ENCODE measurements at places on chromosomes 4 and X.

DNA sequence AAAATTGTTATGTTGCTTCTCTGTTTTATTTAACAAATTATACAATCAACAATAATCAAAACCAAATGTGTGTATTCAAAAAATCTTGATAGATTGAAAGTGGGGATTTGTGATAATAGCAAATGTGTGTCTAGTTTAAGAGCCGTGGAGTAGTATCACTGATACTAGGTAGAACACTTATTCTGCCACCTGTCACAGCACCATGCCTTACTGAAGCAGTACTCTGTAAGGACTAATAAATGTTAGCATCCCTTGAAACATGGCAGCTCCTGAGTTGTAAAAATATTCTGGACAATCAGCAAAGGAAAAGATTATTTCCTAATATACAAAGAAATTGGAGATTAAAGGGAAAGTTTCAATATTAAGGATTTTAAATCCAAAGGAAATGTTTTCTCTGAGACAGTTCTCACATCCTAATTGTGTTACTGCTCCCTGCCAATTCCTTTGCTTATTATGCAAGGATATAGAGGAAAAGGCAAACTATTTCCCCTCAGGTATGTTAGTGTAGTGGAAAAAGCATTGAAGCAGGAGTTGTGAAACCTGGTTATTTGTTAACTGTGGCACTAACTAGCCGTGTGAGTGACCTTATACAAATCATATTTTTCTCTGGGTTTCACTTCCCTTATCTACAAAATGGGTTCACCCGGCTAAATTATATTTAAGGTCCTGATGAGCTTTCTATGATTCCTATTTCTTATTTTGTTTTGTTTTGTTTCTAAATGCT is 303.1 kb downstream of the ARHGAP24 start:
- DNase-seq, result no peak

DNA sequence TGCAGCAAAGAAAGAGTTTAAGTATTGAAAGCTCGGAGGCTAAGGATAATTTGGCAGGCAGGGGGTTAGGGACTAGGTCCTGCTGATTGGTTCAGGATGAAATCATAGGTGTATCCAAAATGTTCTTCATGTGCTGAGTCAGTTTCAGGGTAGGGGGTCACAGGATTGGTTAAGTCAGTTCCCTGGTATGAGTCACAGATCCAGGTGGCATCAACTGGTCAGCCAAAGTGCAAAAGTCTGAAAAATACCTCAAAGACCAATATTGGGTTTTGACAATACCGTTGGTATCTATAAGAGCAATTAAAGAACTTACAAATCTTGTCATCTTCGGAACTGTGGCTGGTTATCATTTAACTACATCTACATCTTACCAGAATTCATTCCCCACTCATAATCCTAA is 25.6 kb upstream of the PRDM8 start:
- DNase-seq, result no peak

DNA sequence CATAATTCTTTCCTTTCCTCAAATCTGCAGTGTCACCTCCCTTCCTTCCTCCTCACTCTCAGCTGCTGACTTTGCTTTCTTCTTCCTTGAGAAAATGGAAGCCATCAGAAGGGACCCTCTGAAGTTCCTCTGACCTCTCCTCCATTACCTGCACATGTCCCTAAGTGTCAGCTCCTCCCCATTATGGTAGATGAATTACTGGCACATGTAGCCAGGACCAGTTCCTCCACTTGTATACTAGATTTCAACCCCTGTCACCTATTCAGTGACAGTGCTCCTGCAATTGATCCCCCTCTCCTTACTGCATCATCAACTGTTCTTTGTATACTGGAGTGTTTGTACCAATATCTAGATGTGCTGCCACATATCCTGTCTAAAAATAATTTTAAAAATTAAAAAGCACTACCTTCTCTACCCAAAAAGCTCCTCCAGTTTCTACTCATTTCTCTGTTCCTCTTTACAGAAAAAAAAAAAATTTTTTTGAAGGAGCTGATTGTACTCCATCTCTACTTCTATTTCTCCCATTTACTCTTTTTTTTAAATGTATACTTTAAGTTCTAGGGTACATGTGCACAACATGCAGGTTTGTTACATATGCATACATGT is 78.6 kb downstream of the CLCN5 start:
- DNase-seq, result no peak

GRCh38 chr4:48255072-48255958 is 14.3 kb downstream of the TEC start:
- no peak for DNase-seq

DNA sequence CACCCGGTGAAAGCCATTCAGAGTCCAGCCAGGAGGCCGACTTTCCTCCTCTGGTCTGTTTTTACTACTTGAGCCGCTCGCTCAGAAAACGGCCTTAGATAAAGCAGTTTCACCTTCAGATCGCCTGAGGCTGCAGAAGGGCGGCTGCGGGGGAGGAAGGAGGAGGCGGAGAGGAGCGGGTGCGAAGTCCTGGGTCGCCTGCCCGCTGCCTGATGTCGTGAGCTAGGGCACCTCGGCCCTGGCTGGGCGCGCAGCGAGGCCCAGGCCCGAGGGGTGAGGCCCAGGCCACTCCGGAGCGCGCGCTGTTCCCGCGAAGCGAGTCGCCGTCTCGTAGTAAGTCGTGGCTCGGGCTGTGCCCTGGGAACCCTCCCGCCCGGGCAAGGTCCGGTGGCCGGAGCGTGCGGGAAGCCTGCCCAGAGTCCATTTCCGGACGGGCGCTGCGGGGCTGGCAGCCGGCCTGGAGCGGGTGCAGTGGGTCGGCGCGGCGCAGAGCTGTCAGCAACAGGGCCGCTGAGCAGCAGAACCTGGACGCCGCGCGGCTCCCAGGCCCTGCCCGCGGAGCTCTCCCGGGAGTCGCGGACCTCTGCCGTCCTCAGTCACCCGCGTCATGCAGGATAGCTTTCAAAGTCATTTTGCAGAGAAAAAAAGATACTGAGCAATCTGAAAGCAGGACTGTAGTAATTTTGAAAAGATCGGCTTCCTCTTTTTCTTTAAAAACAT is 18.6 kb downstream of the TRIM2 start:
- DNase-seq, result no peak

GRCh38 chr4:76950956-76951671 is 1.6 kb downstream of the SEPTIN11 start:
- no peak for DNase-seq

GRCh38 chr4:82811838-82812341 is 13.3 kb upstream of the SCD5 start:
- no peak for DNase-seq

DNA sequence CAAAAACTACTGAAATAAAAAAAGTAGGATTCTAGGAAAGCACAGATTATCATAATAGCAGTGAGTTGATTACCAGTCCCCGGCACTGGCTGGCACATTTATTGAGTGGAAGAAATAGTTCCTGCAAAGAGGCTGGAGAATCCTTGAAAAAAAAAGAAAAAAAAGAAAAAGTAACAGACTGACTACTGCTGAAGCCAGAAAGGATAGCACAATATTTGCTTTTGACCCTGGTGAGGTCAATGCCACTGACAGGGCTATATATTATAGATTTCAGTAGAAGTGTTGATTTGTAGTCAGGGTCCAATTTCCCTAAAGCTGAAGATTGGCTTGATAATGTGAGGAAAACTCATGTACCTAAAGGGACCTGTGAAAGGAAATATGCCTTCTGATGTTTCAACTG is 64.7 kb downstream of the NDNF start:
- no peak for DNase-seq

DNA sequence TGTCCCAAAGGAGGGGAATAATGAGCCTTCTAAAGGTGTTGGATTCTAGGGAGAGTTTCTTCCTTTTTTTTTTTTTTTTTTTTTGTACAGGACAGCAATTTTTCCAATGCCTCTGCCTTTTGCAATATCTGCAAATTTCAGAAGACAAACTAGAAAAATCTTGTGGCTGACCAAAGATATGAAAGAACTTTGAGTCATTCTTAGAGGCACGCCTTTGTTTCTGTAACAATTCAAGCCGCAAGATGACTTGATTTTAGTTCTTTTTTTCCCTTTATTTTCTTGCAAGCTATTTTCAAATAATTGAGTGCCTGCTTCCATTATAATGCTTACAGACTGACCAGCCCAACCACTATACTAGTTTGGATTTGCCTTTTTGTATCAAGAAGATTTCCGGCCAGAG is 47.6 kb upstream of the UXT start:
- DNase-seq, result no peak

- DNase-seq, result no peak
These were observed 46.8 kb upstream of the GC start for GRCh38 chr4:71830497-71831190.

DNA sequence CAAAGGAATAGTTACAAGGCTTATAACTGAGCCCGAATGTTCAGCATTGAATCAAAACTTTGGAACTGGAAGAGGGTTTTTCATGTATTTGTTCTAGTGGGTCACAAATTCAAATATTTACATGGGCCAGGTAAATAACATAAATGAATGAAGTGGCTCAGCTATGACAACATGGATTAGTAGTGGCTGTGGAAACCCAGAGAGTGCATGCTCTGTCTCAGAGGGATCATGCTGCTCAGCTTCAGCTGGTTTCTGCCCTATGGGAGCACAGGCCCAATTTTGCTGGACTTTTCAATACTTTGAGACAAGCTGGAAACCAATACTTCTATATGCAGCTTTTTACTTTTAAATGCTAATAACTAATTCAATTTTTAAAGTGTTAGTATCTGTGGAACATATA is 394.0 kb upstream of the TEX13C start:
- DNase-seq, result no peak

DNA sequence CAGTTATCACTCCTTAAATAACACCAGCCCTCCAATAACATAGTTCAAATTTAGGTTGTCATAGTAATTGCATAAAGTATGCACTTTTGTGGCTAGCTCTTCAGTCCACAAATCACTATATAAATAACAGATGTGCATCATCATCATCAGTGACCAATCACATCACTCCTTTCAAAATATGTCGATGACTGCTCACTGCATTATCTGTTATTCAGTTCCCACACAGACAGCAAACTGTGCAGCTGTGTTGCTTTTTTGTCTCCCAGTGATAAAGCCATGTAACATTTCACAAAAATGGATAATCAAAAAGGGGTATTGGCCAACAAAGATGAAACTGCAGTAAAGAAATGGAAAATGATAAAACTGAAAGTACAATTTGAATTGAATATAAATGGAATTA is 205.4 kb downstream of the DCLK2 start:
- no peak for DNase-seq

- DNase-seq, result no peak
These were observed 193.0 kb upstream of the C1QTNF7 start for GRCh38 chr4:15234856-15235126.

- DNase-seq, result no peak
These were observed 127.3 kb upstream of the AMOT start for GRCh38 chrX:112967903-112968302.

DNA sequence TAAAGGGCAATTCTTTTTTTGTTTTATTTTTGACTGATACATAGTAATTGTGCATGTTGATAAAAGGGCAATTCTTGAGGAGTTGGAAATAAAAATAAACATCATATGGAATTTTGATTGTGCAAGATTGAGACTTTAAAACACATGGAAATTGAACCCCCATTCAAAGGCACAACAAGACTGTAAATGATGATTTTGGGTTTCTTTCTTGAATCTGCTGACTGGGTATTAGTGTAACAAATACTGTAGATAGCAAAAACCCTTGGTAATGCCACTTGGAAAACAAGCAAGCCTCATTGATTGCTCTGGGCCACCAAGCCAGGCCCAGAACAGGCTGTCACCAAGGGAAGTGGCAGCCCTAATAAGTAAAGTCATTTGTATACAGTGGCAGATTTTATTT is 73.0 kb upstream of the ANXA3 start:
- no peak for DNase-seq

- DNase-seq, result no peak
These were observed 13.1 kb upstream of the GPM6B start for GRCh38 chrX:13829983-13830382.

- DNase-seq, result no peak
These were observed 136.2 kb downstream of the KIT start for GRCh38 chr4:54793856-54794422.

DNA sequence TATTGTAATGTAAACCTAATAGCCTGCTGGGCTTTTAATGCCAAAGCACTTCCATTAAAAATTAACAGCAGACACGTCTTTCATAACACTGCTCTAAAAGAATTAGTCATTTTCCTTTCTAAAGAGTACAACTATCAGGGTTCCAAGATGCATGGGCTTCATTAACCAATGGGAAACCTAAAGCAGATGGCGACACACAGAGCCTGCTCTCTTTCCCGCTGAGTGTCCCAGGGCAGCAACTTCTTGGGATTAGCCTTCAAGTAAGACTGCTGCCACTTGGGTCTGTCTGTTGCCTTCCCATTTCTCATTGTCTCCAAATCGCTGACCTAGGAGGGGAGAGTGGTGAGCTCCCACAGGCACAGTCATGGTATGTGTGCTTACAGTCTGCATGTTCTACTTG is 14.0 kb upstream of the PHKA2 start:
- no peak for DNase-seq

DNA sequence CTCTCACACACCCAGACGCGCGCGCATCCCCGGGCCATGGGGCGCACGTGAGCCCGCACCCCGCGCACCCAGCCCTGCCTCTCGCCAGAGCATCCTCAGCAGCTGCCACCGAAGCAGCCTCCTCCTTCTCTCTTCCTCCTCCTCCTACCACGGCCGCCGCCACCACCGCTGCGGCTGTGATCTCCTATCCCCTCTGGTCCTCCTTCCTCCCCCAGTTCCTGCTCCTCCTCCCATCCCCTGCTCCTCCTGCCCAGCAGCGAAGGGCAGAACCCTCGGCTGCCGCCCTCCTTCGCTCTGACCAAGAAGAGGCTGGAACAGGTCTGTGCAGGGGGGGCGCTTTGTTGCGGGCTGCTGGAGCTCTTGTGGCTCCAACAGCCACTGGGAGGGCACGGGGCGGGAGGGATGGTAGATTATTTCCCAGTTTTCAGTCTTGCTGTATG is 148.7 kb upstream of the CHRDL1 start:
- DNase-seq, result no peak

GRCh38 chr4:52051213-52051614 is at the start of gene SPATA18:
SPATA18 (plus strand) TSS chr4:52051304; CDS start chr4:52051705, 401 bp downstream.
- DNase-seq, result no peak

DNA sequence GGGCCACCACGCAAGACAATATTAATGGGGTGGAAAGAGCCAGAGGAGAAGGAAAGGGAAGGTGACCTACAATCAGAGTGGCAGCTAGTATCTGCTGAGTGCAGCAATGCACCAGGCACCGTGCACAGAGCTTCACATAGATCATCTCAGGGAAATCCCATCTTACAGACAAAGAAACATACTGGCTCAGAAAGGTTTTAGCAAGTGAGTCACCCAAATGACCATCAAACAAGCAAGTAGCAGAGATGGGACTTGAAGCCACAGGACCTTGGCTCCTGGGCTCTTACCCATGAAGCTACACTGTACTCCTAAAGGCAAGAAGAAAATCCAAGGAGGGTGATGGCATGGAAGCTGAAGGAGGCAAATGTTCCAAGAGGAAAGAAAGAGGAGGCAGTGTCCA is 6.8 kb downstream of the ANXA5 start:
- DNase-seq, result no peak

- no peak for DNase-seq
These were observed 74.3 kb downstream of the NPNT start for GRCh38 chr4:105969575-105969974.

Data from activated naive CD8-positive, alpha-beta T cell treated with anti-CD3 and anti-CD28 coated beads, Interleukin-2, amount 50 U/mL, for 16 hours (primary cell).